ENCODE measurements at places on chromosomes 3 and 15.

DNA sequence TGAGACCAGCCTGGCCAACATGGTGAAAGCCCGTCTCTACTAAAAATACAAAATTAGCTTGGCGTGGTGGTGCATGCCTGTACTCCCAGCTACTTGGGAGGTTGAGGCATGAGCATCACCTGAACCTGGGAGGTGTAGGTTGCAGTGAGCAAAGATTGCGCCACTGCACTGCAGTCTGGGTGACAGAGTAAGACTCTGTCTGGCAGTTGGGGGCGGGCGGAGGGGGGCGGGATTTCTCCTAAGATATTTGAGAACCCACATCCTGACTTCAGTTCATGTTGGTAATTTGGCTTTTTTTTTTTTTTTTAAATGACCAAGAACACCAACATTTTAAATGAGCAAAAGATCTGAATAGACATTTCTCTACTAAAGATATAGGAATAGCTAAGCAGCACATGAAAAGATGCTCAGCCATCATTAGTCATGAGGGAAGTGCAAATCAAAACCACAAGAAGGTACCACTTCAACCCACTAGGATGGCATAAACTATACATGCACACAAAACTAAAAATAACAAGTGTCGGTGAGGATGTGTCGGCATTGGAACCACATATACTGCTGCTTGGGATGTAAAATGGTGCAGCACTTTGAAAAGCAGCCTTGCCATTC, 75.6 kb upstream of the LMOD3 start:
- DNase-seq: no peak

DNA sequence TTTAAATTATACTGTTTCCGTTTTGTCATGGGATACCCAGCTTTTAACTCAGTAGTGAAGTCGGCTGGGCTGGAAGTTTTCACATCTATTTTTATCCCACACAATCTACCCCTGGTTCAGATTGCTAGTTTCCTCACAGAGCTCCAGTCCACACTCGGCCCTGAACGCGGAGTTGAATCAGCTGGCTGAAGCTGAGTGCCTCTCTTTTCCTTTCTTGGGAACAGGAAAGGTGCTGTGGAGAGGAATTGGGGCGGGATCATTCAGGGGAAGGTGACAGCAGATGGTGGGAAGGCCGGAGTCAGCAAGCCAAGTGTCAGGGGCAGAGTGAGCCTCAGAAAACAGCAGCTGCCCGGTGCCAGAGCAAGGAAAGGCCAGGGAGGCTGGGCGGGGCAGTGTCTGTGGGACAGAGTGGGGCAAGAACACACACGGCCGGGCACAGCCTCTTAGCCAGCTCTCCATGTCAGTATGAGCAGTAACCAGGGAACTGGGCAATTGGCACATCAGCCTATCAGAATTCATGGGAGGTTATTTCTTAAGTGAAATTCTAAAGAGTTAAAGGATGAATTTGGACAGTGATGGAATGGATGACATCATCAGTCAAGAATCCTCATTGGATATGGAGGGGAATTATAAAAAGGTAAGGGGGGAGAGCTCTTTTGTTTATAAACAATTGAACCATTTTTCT, 135.7 kb upstream of the IL12A start:
- peak; percentile 83 for DNase-seq

GRCh38 chr3:49747792-49748480, 24.2 kb upstream of the GMPPB start:
- peak; percentile 92 for DNase-seq

DNA sequence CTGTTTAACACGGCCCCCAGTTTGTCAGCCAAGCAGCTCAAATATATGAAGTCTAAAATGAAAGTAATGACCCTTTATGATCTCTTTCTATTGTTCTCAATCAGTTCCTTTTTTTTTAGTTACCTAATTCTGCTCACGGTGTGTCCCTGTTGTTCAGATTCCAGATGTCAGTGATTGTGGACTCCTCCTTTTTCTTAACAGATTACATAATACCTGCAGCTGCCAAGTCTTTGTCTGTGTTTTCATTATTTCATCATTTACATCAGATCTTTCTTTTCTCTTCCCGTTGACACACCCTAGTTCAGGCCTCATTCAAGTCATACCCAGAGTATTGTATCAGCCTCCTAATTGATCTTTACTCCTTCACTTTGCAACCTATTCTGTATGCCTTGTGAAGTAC, 56.1 kb upstream of the SKIL start:
- DNase-seq: peak; percentile 57

DNA sequence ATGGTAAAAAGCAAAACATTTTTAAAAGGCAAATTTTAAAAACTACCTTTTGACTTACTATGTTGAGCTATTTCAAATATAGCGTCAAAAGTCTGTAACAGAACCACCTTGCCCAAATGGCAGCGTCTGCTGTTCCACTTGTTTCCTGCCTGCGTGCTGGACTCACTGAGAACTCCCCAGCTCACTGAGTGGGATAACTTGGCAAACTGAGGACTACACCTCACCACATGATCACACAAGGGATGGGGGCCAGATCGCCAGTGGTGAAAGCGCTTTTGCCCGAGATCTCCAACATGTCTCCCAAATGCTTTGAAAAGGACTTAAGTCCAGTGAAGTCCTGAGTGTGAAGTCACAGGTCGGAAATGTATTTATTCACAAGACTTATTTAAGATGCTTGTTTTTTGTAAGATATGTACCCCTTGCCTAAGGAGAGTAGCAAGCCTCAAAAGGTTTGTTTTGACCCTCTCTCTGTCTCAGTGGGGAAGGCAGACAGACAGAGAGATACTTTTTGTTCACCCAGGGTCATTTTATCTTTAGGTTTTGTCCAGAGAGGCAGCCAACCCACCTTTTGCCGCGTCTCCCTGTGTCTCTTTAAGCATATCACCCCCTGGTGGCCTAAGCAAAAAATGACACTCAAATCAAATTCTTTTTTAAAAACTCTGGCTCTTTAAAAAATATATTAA, 192.6 kb downstream of the PDZRN3 start:
- peak; percentile 50 for DNase-seq

DNA sequence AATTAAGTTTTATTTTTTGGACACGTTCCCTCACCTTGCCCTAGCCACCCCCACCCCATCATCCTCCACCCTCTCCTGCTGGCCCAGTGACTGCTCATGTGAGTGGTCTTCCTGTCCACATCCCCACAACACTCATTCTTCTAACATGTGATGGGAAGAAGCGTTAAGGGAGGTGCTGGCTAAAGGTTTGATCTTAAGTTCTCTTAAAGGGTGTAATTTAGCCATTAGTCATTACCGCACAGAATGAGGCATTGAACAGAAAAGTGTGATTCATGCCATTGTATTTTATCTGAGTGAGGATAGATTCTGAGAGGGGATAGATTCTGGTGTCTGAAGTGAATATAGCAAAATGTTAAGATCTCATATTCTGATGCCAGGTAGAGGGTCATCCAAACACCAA, 272.9 kb upstream of the TPM1 start:
- peak; percentile 72 for DNase-seq

DNA sequence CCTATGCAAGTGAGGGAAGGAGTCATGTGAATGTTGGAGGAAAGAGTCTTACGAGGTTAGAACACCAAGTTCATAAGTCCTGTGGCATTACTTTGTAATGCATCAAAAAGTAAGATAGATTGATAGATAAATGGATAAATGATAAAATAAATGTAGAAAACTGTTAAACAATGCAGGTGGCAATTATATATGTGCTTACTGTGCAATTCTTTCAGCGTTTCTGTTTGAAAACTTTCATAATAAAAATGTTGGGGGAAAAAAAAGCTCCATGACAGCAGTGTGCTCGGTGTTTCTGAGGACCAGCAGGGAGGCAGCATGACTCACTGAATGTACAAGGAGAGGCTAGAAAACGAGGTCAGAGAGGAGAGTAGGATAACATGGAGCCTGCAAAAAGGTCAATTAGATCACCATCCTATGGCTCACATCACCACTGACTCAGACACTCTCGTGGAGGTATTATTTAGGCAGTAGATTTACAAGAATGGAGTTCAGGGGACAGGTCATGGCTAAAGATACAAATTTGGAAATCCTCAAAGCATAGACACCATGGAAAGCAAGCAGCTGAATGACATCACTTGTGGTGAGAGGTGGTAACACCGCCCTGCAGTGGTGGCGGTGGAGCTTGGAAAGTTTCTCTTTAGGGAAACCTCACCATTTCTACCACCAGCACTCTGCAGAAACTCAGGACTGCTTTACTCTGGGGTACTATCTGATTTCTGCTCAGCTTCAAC, 219.8 kb downstream of the CTNNB1 start:
- peak; percentile 61 for DNase-seq
